Cardiac muscle cell (in vitro differentiated cells and primary cell): ENCODE measurements at places on chromosomes 2 and 18.

DNA sequence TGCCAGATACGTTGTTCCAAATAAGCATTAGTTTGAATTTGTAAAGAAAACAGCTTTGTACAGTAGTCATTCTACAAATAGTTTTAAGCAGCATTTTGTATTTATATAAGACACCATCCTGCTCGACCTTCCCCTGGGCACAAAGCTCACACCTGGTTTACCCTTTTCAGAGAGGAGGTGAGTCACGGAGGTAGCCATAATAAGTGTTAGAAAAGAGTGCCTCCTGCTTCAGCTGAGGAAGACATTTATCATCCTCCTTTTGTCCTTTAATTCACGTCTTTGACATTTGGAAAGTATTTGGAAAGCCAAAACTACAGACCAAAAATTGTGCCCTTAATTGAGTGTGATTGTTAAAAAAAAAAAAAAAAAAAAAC is 6.8 kb downstream of the RAB12 start:
- H3K27ac ChIP-seq = no peak overlapping the region
- peaks cover 5% of the 10 kb centered on the region for H3K4me1 ChIP-seq
- H3K27me3 ChIP-seq = no peaks in the 10 kb centered on the region
- H3K36me3 ChIP-seq = no peaks in the 10 kb centered on the region
- no peak overlapping the region for H3K4me3 ChIP-seq
- no peak for DNase-seq

DNA sequence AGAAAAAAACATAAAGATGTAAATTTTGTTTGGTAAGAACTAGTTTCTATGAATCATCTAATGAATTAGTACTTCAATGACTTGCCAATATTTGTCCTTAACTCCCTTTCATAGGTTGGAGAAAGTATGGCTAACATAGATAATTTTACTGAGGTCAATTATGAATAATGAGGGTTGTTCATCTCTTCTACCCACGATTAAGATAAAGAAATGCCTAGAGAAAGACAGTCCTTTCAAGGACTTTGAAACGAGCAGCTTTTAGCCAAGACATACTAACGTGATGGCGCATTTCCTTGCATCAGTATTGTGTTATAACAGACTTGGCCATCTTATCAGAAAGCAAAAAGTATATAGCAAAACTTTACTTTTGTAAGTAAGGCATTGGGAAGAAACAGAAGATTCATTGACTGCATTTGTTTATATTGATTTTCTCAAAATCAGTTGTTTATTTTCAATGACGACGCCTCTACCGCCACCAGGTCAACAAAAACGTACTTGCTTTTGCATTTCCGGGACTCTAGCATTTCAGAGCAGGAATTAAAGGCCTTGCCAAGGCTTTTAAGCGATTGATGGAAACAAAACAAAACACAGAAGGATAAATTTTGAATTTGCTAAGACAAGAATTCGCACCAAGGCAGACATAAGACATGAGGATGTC is 961 bp downstream of the RBM43 start:
- H3K36me3 ChIP-seq = no peaks in the 10 kb centered on the region
- peak overlapping the region; percentile 34 for H3K4me3 ChIP-seq

DNA sequence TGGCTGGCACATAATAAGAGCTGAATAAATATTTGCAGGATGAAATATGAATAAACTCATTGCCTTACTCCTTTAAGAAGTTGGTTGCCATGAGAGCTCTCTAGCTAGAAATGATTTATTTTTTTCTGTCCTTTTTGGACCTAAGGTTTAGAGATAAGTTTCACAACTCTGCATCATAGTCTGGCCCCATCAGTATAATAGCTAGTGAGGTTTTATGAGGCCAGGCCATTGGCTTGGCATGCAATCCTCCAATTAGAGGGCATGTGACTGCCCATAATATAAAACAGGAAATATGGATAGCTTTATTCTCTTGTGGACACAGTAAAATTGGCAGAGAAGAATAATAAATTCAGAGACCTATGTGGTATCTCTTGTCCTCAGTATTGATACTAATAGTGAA is 26.2 kb upstream of the INSIG2 start:
- no peak overlapping the region for H3K4me3 ChIP-seq
- no peaks in the 10 kb centered on the region for H3K4me1 ChIP-seq
- no peak overlapping the region for H3K27ac ChIP-seq
- no peaks in the 10 kb centered on the region for H3K27me3 ChIP-seq

DNA sequence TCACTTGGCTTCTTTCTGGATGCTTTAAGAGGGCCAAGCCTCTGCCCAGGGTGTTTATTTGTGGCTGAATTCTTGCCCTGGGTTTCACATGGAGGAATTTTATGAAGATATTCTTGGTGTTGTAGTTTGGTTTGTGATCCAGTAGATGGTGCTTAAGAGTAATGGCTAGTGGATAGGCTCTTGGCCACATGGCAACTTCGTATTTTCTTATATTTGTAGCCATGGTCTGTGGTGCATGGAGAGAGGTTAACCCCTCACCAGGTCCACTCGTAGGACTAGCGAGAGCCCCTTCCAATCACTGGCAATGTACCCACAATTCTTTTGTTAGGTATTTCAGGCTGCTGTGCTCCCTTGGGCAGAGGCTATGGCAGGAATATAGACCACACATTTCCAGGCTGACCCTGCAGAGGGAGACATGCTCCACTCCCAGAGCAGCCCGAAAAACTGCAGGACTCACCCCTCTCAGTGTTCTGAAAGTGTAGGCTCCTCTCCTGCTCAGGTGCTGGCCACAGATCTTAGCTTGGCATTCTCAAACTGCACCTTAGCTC is 582.1 kb upstream of the SETBP1 start:
- peak; percentile 54 for DNase-seq
- no peak overlapping the region for H3K4me3 ChIP-seq
- H3K4me1 ChIP-seq = no peaks in the 10 kb centered on the region
- H3K27me3 ChIP-seq = no peaks in the 10 kb centered on the region
- no peak overlapping the region for H3K27ac ChIP-seq
- no peaks in the 10 kb centered on the region for H3K36me3 ChIP-seq

DNA sequence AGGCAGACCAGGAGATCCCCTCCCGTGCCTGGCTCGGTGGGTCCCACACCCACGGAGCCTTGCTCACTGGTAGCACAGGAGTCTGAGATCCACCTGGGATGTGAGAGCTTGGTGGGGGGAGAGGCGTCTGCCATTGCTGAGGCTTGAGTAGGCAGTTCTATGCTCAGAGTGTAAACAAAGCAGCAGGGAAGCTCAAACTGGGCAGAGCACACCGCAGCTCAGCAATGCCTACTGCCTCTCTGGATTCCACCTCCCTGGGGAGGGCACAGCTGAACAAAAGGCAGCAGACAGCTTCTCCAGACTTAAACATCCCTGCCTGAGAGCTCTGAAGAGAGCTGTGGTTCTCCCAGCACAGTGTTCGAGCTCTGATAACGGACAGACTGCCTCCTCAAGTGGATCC is 85.1 kb downstream of the UGP2 start:
- H3K27me3 ChIP-seq = no peaks in the 10 kb centered on the region
- DNase-seq = no peak
- H3K4me3 ChIP-seq = no peak overlapping the region
- H3K4me1 ChIP-seq = no peaks in the 10 kb centered on the region

GRCh38 chr2:191217580-191217979 is 27.6 kb upstream of the MYO1B start:
- peaks cover 5% of the 10 kb centered on the region for H3K4me1 ChIP-seq
- no peaks in the 10 kb centered on the region for H3K36me3 ChIP-seq
- DNase-seq = no peak
- no peak overlapping the region for H3K27ac ChIP-seq
- no peak overlapping the region for H3K4me3 ChIP-seq

- no peak overlapping the region for H3K27ac ChIP-seq
- H3K4me3 ChIP-seq = no peak overlapping the region
- no peak for DNase-seq
- H3K4me1 ChIP-seq = no peaks in the 10 kb centered on the region
- H3K36me3 ChIP-seq = peaks cover 38% of the 10 kb centered on the region
These were observed 47.3 kb downstream of the DHX57 start for GRCh38 chr2:38828460-38828859.
